Activated CD8-positive, alpha-beta memory T cell treated with anti-CD3 and anti-CD28 coated beads for 48 hours (primary cell): ENCODE measurements at places on chromosomes 4 and X.

DNA sequence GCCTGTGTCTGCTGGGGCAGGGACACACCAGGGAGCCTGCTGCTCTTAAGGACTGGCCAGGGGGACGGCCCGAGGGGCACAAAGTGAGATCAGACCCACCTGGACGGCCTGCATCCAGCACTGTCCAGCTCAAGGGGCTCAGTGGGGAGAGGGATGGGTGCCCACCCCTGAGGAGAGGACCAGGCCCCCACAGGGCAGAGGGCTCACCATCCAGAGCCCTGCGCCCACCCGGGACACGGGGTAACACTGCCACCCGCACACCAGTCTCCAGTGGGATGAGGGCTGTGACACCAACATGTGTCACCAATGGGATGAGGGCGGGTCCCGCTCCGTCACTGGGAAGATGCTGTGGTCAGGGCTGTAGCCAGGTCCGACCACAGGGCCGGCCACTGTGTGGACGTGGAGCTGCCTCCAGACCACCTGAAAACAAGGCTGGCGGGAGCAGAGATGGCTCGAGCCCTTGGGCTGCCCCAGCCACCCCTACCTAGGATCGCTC is 13.2 kb downstream of the DGKQ start:
- no peak for DNase-seq

DNA sequence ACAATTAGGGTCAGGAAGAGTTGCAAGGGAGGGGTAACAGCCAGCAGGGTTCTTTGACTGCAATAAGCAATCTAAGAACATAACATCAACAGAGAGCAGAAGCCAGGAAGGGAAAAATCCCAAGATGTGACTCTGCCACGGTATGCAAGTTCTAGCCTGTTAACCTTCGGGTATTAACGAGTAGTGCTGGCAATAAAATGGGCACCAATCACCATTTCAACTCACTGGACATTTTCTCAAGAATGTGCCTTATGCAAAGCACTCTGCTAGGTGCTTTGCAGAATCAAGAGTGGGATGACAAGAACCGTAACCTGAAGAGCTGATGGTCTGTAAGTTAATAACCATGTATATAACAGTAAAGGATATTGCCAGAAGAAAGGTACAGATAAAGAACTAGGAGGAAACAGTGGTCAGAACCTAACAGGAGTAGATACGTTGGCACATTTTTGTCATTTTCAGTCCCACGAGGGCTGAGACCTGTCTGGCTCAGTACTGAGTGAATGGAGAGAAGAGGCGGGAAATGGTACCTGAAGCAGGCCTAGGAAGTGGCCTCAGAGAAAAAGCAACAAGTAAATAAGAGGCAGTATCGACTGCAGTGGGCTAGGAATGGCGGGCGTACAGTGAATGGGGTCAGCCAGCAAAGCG is 2.7 kb downstream of the ELOVL6 start:
- no peak for DNase-seq

- DNase-seq = no peak
Observed at GRCh38 chr4:40908297-40908696, 158.5 kb downstream of the NSUN7 start.

- no peak for DNase-seq
Observed at GRCh38 chr4:82799006-82799881, 648 bp upstream of the SCD5 start.

DNA sequence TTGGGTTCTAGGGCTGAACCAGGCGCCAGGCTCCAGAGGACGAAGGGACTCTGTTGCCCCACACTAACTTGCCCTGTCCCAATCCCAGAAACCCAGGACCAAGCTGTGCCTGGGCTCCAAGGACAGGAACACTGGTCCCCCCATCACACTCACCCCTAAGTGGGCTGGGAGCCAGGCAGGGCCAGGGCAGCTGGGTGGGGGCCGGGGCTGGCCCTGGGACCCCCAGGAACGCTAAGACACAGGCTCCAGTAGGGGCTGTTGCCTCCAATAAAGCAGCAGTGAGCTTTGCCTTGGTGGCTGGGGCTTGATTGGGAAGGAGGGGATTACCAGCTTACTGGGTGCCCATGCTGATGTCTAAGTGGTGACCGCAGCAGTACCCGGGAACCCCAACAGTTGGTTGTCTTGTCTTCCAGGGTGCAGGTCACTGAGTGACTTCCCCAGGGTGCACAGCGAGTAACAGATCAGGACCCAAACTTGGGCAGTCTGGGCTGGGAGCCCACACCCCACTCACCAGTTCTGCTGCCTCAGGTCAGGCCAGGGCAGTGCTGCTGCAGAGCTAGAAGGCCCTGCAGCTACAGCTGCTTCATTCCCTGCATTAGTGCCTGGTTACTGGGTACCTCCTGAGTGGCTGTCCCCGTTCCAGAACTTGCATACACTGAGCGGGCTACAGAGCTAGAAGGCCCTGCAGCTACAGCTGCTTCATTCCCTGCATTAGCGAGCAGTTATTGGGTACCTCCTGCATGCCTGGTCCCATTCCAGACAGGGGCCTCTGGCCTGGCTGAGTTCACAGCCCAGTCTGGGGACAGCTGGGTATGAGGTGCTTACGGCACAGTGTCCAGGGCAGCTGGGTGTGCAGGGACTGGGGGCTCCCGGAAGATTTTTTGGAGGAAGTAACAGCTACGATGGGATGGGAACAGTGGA is 9.4 kb upstream of the ADD1 start:
- DNase-seq = no peak

GRCh38 chr4:143286701-143287571 is 49.7 kb upstream of the GAB1 start:
- no peak for DNase-seq

- no peak for DNase-seq
Observed at GRCh38 chr4:4875147-4875546, 15.7 kb downstream of the MSX1 start.

DNA sequence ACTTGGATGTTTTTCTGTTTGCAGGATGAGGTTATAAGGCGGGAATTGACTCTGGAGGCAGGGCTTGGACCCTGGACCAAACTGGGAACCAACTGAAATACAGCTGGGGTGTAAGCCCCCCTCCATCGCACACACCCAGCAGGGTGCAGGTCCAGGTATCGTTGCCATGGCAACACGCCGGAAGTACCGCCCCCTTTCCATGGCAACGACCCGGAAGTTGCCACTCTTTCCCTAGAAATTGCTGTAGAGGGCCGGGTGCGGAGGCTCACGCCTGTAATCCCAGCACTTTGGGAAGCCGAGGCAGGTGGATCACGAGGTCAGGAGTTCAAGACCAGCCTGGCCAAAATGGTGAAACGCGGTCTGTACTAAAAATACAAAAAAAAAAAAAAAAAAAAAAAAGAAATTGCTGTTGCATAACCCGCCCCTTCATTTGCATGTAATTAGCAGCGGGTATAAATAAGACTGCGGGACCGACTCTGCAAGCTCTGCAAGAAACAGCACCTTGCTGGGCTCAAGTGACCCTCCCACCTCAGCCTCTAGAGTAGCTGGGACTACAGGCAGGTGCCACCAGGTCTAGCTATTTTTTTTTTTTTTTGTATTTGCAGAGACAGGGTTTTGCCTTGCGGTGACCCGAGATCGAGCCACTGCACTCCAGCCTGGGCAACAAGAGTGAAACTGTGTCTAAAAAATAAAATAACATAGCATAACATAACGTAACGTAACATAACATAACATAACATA is 139.6 kb downstream of the CRLF2 start:
- DNase-seq = no peak

- no peak for DNase-seq
Observed at GRCh38 chr4:15852524-15852923, 74.4 kb downstream of the CD38 start.

DNA sequence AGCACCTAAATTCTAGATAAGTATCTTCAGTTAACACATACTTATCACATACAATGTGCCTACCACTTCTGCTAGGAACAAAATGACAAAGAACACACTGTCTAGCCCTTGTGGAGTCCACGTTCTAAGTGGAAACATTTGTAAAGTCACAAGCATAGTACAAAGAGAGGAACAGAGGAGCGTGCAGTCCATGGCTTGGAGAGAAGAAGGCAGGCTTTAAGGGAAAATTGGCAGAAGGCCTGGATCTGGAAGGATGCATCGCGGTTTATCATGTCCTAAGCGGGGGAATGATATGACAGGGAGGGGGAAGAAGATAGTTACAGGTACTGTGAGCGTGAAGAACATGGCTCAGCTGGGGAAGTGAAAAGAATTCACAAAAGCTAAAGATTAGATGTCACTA is 218.0 kb downstream of the PRDM5 start:
- DNase-seq = no peak

GRCh38 chrX:85992811-85993229 is 54.5 kb downstream of the CHM start:
- no peak for DNase-seq

DNA sequence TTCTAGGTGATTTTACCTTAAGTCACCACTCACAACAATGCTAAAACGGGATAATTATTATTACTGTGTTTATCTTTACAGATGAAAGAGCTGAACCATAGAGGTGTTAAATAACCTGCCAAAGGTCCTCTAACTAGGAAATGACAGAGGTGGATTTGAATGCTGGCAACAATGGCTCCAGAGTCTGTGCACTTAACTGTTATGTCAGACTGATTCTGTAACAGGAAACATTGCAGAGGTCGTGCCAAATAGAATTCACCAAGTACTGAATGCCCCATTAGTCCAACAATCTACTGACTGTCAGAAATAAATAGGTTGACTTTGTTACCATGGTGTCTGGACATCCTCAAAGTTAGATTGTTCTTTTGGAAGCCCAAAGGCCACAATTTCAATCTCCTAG is 20.9 kb upstream of the USP27X start:
- DNase-seq = no peak

DNA sequence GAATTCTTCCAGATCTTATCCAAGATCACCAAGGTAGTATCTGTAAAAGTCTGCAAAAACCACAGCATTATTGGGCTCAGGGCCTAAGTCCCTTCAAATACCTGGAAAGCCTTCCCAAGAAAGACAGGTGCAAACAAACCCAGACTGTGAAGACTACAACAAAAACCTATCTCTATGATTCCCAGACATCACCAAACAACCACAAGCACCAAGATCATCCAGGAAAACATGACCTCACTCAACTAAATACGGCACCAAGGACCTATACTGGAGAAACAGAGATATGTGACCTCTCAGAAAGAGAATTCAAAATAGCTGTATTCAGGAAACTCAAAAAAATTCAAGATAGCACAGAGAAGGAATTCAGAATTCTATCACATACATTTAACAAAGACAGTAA is 15.3 kb downstream of the TCEAL1 start:
- no peak for DNase-seq

GRCh38 chrX:102345916-102346315 is 93.9 kb downstream of the NXF2B start:
- DNase-seq = peak; percentile 37

DNA sequence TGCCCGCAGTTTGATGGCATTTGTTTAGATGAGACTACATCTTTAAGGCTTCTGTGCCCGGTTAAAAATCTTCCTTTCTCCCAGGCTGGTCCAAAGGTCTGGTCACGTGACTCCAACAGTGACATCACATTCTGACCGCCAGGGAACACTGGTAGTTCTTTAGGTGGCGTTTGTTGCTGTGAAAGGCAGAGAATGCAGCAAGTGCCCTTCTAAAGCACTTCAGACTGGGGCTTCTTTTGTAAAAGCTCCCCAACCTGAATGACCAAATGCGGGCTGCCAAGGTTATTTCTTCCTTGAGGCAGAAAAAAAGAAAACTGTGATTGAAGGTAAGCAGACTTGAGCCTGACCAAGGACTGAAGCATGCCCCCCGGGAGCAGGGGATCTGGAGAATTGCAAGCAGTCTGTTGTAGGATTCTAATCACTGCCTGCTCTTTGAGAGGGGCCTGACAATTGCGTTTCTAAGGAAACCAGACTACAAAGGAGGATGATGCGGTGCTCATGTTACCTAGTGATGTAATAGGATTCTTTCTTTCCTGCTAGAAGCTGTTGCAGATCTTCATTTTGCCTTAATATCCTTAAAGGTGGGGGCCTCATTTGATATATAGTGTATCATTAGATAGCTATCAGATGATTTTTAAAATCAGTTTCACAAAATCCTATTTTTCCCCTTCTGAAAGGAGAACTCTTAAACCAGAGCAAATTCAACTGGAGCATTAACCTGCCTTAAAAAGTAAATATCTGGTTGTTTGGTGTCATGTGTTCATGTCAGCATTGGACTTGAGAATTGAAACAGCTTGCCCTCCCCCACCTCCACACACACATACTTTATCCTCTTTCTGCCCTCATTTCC is 133.1 kb downstream of the AKAP4 start:
- DNase-seq = no peak

- no peak for DNase-seq
Observed at GRCh38 chrX:50971395-50971794, 60.9 kb downstream of the BMP15 start.

DNA sequence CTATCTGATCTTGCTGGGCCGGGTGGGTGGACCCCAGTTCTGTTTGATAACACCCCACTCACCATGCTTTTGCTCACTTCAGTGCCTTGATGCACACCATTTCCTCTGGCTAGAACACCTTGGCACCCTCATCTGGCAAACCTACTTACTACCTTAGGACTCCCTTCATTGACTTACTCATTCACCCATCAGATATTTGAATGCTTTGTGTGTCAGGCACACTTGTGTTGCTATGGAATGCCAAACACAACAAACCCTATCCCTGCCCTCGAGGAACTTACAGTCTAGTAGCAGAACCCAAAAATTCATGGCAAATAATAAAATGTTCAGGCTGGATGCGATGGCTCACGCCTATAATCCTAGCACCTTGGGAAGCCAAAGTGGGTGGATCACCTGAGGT is 13.9 kb downstream of the CCNG2 start:
- DNase-seq = no peak

DNA sequence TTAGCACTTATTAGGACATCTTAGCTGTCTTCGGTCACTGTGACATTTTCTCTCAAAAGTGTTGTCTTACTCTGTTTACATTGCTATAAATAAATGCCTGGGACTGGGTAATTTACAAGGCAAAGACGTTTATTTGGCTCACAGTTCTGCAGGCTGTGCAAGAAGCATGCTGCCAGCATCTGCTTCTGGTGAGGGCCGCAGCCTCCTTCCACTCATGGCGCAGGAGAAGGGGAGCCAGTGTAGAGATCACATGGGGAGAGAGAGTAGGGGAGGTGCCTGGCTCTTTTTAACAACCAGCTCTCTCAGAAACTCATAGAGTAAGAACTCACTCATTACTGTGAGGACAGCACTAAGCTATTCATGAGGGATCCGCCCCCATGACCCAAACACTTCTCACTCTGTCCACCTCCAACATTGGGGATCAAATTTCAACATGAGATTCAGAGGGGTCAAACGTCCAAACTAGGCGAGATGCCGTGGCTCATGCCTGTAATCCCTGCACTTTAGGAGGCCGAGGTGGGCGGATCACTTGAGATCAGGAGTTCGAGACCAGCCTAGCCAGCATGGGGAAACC is 43.5 kb upstream of the HERC6 start:
- no peak for DNase-seq
